ENCODE measurements at places on chromosomes 4 and X. TPM values are rescaled to one million over a fixed set of nuclear protein-coding genes. Genes with fewer than 3 reads are reported as not detected.
A peak's percentile ranks its signal among the peaks of the same experiment; 100 is the strongest.

DNA sequence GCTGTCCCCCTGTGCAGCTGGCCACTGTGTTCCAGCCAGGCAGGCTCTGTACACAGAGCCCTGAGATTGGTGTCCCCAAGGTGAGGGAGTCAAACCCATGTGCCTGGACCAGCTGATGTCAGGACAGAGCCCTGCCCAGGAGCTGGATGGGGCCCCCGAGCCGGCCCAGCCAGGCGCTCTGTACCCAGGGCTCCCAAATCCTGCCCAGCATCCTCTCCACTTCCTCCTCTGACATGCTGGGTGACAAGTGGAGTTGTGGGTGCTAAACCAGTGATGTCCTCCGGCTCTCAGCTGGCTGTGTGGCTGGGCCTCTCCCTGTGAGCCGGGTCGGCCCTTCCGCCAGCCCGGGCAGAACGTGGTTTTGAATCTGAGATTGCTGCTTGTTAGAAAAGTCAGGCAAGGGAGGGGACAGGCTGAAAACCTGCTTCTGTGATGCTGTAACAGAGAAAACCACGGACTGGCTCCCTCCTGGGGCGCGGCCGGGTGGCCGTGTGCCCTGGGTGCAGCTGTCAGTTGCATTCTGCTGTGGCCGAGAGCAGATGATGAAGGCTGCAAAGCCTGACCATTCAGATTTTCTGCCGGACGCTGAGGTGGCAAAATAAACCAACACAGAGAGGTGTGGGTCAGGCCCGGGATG is 7.9 kb upstream of the CPLX1 start:
- DNase-seq = no peak

- peak; percentile 44 for DNase-seq
Observed at GRCh38 chrX:17405225-17405969, 30.4 kb downstream of the NHS start.

- no peak for DNase-seq
Observed at GRCh38 chr4:117156806-117157205, 71.4 kb upstream of the TRAM1L1 start.

The NHSL2 gene
- 3.9 TPM for total RNA-seq

DNA sequence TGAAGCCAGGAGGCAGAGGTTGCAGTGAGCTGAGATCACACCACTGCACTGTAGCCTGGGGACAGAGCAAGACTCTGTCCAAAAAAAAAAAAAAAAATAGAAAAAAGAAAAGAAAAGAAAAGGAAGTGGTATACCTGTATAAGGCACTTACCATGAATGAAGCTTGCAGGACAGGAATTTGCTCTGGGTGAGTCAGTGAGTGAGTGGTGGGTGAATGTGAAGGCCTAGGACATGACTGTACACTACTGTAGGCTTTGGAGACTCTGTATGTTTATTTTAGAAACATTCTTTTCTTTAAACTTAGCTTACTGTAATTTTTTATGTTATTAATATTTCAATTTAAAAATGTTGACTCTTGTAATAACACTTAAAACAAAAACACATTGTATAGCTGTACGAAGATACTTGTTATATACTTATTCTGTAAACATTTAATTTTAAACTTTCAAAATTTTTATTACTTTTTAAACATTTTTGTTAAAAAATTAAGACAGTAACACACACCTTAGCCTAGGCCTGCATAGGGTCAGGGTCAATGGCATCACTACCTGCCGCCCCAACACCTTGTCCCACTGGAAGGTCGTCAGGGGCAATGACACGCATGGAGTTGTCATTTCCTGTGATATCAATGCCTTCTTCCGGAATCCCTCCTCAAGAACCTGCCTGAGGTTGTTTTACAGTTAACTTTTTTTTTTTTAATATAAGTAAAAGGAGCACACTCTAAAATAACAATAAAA is 78.7 kb downstream of the CLNK start:
- peak; percentile 52 for DNase-seq

The PHOX2B gene
- total RNA-seq = not detected

DNA sequence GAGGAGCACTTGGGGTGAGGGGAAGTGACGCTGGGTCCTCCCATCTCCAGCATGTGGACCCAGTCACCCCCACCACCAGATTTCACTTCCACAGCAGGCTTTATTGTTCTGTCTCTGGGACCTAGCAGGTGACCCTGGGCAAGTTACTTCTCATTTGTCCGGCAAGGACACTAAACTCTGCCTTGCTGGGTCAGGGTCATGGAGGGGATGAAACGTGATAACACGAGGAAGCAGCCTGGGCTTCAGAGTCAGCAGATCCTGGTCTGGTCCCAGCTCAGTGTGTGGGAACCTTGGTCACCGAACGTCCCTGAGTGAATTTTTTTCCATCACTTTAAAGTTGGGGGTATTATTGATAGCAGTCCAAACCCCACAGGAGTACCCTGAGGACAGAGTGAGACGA is 3.9 kb downstream of the UBA1 start:
- no peak for DNase-seq

The ESX1 gene
- total RNA-seq = not detected

The UGT2A1 gene
- total RNA-seq = not detected

- DNase-seq = no peak
Observed at GRCh38 chr4:6594341-6594740, 19.4 kb downstream of the MAN2B2 start.

The AMBN gene
- not detected for total RNA-seq

- no peak for DNase-seq
Observed at GRCh38 chrX:49191574-49192011, 5.4 kb upstream of the PRICKLE3 start.

The CFAP99 gene
- total RNA-seq = not detected

DNA sequence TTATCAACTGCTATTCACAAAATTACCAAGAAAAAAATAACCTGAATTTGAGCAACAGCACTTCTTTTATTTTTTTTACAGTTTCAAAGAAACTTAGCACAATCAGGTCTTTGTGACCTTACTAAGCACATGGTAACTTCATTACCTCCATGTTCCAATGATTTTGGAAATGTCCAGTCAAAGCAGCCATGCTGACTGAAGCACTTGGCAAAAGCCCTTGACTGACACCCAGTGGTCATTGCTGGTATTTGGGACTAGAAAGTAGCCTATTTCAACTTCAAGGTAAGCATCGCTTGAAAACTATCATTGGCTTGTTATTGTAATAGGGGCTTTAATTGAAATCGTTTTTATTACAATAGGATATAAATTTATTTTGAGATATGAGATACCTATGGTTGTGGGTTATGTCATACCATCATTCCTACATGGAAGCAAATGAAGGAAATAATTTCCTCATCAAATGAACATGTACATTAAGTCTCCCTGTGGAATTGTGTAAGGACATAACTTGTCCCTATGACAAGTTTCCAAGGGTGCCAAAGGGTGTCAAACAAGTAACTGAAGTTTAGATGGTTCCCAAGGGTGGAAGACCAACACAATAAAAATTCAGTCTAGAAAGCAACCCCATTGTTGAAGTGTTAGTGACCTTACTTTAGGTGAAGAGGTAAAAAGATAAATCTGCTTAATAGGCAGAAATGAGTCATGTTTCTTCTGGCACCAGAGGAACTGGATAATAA is 15.2 kb upstream of the ANXA10 start:
- DNase-seq = peak; percentile 93

DNA sequence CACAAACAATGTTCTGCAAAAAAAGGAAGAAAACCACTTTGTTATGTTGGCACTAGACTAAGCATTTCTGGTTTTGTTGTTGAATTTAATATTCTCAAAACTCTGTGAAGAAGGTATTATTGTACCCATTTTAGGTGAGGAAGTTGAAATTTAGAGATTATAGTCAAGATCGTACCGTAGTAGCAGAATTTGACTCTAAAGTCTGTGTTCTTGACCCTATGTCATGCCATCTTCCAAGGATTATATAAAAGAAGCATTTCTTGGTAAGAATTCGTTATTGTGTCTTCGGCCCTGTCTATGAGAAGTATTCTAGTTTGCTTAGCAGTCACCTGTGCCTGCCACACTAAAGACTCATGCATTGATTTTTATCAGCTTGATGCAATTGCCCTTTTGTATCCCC is 104.4 kb upstream of the MAP9 start:
- no peak for DNase-seq

- peak; percentile 94 for DNase-seq
Observed at GRCh38 chr4:156931267-156931666, 40.3 kb downstream of the PDGFC start.

The LSM6 gene
- 26.2 TPM for total RNA-seq

DNA sequence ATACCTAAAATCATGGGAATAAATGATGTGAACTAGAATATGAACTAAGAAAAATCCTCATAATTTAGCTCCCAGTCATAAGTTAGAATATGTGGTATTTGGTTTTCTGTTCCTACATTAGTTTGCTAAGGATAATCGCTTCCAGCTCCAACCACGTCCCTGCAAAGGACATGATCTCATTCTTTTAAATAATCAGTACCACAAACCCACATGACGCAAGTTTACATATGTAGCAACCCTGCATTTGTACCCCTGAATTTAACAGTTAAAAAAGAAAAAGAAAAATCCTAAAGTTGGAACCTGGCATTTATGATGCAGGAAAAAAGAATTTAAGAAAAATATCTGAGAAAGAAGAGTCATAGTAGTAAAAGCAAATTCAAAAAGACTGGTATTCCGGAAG is 13.3 kb downstream of the UBA6 start:
- DNase-seq = peak; percentile 35

DNA sequence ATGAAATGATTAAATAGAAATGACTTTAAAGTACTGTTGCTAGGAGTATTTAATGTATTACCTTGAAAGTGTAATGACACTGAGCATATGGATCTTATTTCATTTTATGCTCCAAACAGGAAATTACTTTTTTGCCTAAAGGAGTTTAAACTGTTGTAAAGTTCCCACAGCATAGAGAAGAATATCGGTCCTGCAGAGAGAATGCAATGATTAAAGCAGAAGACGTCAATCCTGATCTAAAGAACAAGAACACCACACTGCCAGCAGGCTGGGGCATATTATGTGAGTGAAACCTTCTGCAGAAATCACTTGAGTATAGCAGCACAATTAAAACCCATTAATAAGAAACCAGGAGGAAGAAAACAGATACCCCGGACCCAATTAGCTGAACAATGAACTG is 72.8 kb upstream of the CAMK2D start:
- no peak for DNase-seq

- DNase-seq = no peak
Observed at GRCh38 chrX:71095033-71095432, 618 bp upstream of the FOXO4 start.

The VGLL1 gene
- not detected for total RNA-seq

DNA sequence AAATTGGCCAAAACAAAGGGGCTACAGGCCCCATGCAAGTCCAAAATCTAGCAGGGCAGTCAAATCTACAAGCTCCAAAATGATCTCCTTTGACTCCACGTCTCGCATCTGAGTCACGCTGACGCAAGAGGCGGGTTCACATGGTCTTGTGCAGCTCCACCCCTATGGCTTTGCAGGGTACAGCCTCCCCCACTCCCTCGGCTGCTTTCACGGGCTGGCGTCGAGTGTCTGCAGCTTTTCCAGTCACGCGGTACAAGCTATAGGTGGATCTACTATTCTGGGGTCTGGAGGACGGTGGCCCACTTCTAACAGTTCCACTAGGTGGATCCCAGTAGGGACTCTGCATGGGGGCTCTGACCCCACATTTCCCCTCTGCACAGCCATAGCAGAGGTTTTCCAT is 99.2 kb upstream of the KCNIP4 start:
- no peak for DNase-seq

- peak; percentile 79 for DNase-seq
Observed at GRCh38 chr4:185222598-185222997, 13.2 kb downstream of the SNX25 start.

GRCh38 chr4:182918791-182919302 is 1.7 kb upstream of the DCTD start:
- no peak for DNase-seq

The SRPX2 gene
- 26.8 TPM for total RNA-seq

The GSPT2 gene
- 9.8 TPM for total RNA-seq

DNA sequence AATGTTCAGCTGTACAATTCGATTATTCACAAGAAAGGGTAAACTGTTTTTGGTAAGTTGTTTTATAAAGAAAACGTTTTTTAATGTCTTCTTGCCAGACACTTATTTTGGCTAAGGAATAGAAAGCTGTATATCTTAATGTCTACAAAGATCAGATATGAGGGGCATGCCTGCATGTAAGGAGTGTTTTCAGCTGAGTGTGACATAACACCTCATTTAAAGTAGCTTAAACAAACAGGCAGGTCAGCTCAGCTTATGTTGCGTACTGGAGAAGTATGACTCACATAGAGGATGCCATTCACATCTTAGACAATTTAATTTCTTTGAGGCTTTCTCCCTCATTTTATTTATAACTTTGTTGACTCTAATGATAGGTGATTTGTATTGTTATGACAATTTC is 30.4 kb downstream of the LAMTOR3 start:
- no peak for DNase-seq

DNA sequence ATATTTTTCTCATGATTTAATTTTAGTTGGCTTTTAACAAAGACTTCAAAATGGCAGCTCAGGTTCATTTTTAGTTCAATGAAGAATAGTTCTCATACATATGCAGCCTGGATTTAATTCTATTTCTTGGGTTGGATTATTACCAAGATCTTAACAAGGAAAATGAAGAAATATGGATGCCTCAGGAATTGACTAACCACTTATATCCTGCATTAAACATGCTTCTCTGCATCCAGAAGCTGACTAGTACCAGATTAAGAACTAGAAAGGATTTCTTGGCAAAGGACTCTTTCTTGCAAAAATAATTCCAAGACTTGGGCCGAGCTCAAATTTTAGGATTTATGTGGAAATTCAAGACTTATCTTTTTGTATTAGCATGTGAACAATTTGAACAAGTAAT is 5.6 kb upstream of the KLHL2 start:
- peak; percentile 96 for DNase-seq

DNA sequence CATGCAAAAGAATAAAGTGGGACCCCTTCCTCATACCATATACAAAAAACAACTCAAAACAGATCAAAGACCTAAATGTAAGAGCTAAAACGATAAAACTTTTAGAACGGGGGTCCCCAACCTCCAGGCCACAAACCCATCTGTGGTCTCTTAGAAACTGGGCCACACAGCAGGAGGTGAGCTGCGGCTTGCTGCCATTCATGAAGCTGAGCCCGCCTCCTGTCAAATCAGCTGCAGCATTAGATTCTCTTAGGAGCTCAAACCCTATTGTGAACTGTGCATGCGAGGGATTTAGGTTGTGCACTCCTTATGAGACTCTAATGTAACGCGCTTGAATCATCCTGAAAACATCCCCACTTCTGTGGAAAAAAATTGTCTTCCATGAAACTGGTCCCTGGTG is 7.0 kb upstream of the GATA1 start:
- DNase-seq = no peak

The BEX1 gene
- total RNA-seq = 0.36 TPM

The NR0B1 gene
- total RNA-seq = 0.90 TPM

The IL21 gene
- not detected for total RNA-seq

GRCh38 chrX:23756165-23756564 is 13.1 kb upstream of the ACOT9 start:
- DNase-seq = peak; percentile 58

DNA sequence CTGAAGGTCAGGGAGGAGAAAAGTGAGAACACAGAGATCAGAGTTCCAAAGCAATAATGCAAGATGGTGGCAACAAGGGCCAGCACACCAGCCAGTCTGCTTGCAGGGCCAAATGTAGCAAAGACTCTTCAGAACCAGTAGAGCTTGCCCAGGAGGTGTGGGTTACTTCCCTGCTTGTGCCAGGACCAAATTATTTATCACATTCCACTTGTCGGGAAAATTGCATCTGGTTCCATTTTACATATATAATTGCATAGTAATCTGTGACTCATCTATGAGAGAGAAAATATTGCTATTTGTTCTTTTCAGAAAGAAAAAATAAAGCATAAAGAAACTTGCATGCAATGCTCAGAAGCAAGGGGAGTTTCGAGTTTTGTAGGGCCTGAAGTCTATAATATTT is 41.4 kb downstream of the MAML3 start:
- peak; percentile 38 for DNase-seq

GRCh38 chr4:156983366-156983765 is 11.8 kb upstream of the PDGFC start:
- DNase-seq = peak; percentile 50

The XAGE2 gene
- total RNA-seq = not detected

Data from fibroblast of the aortic adventitia (primary cell).